Activated CD4-positive, alpha-beta T cell treated with anti-CD3 and anti-CD28 coated beads, Interleukin-2, amount 10 ng/mL, durations not matched to agents 7 days and 5 days (primary cell): ENCODE measurements at places on chromosomes 7 and 10. TPM values are rescaled to one million over a fixed set of nuclear protein-coding genes. Genes with fewer than 3 reads are reported as not detected.

DNA sequence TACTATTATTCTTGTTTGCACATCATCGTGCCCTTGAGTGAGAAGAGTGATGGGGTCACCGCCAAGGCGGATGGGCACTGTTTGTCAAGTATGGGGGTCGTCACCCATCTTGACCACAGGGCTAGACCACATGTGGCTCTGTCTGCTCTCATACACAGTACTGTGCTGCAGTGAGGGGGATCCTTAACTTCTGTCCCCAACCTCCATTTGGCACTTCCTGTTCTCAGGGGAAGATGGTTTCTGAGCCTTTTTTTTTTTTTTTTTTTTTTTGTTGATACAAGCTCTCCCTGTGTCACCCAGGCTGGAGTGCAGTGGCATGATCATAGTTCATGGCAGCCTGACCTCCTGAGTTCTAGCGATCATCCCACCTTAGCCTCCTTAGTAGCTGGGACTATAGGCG, 13.6 kb downstream of the WBP1L start:
- no peak for DNase-seq

DNA sequence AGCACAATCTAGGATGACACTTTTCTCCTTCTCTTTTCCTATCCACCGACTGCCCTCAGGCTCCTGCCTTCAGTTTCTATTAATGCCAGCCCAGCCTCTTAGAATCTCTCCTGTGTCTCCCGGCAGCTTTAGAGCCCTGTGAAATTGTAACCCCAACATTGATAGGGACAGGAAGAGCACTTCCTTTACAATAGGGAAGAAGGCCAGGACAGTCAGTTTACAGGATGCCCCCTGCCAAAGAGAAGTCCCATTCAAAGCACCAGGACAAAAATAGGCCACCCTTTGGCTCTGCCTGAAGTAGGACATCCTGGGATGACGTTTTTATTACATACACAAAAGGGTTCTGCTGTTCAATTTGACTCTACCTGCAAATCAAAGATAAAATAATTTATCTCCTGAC, 64.7 kb upstream of the ANK3 start:
- no peak for DNase-seq

- DNase-seq, result no peak
These were observed 237.3 kb downstream of the DGKI start for GRCh38 chr7:137609500-137609899.

- no peak for DNase-seq
These were observed 269.4 kb downstream of the TCF7L2 start for GRCh38 chr10:113219446-113219845.

DNA sequence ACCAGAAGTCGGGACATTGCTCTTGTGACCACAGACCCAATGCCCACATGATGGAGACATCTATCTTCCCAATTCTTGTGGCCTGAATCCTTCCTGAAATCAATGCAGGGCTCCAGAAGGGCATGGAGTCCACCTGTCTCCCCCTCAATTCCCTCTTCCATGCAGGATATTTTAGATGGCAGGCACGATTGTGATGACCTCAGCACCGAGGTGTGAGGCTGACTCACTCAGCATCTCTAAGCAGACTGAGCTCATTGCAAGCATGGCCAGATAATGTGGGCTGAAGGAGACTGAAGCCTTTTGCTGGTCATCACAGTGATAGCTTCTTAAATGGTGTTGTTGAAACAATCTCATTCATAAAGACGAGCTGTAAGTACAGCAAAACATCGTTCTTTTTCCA, 374.9 kb upstream of the PODXL start:
- DNase-seq, result no peak

DNA sequence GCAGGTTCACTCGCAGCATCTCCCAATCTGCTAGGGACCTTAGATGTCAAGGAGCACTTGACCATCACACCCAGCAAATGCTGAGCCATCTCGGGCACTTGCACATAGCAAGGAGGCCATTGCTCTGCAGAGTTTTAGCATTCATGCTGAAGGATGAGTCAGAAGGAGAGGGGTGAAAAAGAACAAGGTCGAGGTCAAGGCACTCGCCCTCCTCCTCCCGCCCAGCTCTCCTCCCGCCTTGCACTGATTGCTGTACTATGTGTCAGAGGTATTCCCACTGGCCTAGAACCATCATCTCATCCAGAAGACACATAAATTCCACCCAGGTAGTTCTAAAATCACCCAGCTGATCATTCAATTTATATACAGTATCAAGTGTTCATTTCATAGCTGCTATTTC, 255.1 kb upstream of the SP4 start:
- DNase-seq, result no peak

DNA sequence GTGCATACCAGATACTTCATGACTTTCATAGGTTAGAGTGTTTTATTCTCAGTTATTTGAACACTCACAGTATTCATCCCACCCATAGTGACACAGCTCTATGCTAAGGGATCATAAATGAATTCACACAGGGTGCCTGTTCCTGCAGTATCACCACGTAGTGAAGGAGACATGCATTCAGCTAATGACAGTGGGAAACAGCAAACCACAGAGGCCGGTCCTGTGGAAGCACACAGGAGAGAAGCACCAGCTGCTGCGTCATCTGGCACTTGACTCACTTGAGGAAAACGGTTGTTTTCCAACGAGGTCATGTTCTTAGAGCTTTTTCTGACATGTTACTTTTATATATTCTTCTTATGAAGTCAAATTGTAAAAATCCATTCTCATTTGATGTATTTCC, 73.0 kb downstream of the UBE3C start:
- no peak for DNase-seq

- no peak for DNase-seq
These were observed 114.9 kb downstream of the HDAC9 start for GRCh38 chr7:18610331-18610948.

- no peak for DNase-seq
These were observed 70.1 kb downstream of the ELFN1 start for GRCh38 chr7:1740214-1740613.

DNA sequence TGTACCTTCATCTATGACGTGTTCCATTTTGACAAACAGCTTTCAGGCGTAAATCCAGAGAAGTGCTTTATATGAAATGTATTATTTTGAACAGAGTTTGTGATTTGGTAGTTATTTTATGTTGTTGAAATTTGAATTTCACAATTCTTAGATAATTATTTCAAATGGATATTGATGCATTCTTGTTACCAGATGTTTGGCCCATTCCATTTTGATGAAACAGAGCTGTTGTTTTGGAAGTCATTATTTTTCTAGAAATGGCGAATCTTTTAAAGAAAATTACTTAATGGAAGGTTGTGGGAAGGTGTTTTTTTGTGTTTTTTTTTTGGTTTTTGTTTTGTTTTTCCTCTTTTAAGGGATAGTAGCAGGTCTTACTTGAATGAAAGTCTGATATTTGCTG, 2.4 kb downstream of the OTUD1 start:
- DNase-seq, result no peak

- no peak for DNase-seq
These were observed 417 bp downstream of the RFC2 start for GRCh38 chr7:74253835-74254128.

DNA sequence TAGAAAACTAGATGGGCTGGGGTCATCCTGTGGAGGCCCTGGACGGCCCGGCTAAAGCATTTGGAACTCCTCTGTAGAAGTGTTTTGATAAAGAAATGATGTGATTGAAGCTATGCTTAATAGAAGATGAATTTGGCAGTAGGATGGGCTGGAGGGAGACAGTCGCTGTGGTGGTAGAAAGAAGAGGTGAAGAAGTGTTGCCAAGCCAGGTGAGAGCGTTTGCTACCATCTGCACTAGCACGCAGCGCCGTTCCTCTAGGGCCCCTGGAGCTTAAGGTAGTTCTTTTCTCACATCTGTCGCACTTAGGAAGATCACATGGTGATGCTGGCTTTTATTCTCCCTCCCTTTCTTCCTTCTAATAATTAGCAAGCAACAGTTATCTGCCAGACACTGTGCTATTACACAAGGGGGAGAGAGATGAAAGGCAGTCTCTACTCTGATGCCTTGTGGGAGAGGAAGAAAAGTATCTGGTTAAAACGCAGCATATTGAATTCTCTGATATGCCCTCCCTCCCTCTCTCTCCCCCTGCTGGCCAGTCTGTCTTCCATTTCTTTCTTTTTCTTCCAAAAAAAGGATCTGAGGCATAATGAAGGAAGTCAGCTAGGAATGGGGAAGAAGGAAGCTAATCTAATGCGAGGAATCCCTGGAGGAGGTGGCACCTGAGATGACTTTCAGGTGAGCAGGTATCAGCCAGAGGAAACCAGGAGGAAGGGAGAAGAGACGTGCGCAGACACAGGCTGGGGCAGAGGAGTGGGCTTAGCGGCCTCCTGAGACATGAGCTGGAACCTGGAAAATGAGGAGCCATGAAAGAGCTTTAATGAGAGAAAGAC, 162.3 kb upstream of the KLF14 start:
- no peak for DNase-seq

TET1 gene
- total RNA-seq, result 3.0 TPM

GPC2 gene
- total RNA-seq, result 20.9 TPM

FAS gene
- 62.3 TPM for total RNA-seq

NUP205 gene
- 99.5 TPM for total RNA-seq
